ENCODE measurements at places on chromosomes 6 and 20. TPM values are rescaled to one million over a fixed set of nuclear protein-coding genes. Genes with fewer than 3 reads are reported as not detected.

DUSP22 gene
- total RNA-seq: 68.8 TPM

RBPJL gene
- total RNA-seq: not detected

TPBG gene
- 28.6 TPM for total RNA-seq

PTPRT gene
- total RNA-seq: not detected

UST gene
- 78.5 TPM for total RNA-seq

LBP gene
- total RNA-seq: 1.2 TPM

BLTP3A gene
- total RNA-seq: 14.4 TPM

HSD17B8 gene
- 30.2 TPM for total RNA-seq

PPP1R14C gene
- 78.6 TPM for total RNA-seq

DNA sequence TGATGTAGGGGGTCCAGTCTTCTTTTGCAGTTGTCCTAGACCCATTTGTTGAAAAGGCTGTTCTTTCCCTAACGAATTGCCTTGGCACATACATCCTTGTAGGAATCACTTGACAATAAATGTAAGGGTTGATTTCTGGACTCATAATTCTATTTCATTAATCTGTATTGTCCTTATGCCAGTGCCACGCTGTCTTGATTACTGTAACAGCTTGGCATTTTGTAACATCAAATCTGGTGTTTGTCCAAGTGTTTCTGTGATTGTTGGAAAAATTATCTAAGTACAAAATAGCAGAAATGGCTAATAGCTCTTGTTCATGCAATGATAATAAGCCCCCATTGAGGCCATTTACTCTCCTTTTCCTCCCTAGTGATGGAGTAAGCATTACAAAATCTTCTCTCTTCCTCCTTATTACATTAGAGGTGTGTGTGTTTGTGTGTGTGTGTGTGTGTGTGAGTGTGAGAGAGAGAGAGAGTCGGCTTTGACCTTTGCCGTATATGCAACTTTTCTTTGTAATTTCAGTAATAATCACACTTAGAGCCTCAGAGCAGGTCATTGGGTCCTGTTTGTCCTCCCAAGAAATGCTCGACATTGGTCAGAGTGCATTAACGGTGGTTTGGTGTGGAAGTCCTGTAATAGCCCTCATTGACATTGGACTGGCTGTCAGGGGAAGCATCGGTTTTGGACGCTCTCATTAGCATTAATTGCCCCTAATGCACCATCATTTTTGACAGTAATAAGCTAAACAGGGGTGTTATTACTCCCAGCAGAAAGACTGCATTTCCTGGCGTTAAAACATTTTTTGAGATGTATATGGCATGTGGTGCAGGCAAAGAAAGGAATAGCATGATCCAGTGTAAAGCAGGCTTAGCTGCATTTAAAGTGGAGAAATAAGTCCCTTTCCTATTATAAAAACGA, 40.7 kb upstream of the MROH8 start:
- no peaks in the 10 kb centered on the region for H3K27me3 ChIP-seq
- H3K4me1 ChIP-seq: peaks cover 6% of the 10 kb centered on the region
- DNase-seq: no peak
- no peak overlapping the region for H3K27ac ChIP-seq

DNA sequence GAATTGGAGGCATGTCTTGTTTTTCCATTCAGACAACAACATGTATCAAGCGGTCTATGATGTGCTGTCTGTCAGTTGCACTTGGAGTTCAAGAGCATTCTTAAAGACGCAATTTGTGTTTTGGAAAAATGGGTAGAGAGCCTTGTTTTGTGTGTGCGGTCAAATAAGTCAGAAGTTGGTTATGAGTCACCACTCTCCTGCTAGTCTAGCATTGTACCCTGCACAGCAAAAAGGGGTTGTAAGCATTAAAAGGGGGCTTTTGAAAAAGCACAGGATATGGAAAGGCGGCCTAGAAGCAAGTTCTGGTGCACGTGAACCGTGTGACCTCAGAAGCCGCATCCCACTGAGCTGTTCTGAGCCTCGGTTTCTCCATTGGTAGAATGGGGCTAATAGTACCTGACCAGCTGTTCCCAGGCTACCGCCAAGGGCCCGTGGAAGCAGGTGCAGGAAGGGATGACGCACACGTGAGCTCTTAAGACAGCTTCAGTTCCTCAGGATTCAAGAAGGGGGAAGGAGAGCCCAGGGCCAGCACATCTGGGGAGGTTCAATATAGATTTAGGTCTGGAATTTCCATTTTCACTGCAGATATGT, 61.6 kb upstream of the SNX9 start:
- DNase-seq: no peak
- H3K36me3 ChIP-seq: no peaks in the 10 kb centered on the region
- H3K27me3 ChIP-seq: no peaks in the 10 kb centered on the region

DNA sequence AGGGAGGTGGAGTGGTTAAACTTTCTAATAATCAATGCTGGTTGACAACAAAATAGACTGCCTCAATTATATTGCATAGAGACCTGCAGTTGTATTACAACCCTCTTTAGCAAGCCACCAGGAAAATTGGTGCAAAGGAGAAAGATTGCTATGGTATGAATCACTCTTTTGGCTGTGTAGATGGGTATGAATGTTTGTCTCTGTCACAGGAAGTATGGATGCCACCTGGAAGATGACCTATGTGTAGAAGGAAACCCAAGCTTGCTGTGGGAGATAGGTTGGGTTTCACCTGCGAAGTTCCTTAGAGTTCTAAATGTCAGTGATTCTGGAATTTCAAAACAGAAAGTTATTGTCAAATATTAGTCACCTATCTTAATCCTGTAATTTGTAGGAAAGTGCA, 134.6 kb downstream of the SOBP start:
- no peaks in the 10 kb centered on the region for H3K36me3 ChIP-seq
- no peaks in the 10 kb centered on the region for H3K27me3 ChIP-seq
- DNase-seq: no peak
- peaks cover 49% of the 10 kb centered on the region for H3K4me1 ChIP-seq
- H3K27ac ChIP-seq: no peak overlapping the region

- no peak overlapping the region for H3K4me3 ChIP-seq
- H3K27ac ChIP-seq: no peak overlapping the region
- no peaks in the 10 kb centered on the region for H3K27me3 ChIP-seq
- no peaks in the 10 kb centered on the region for H3K36me3 ChIP-seq
- no peaks in the 10 kb centered on the region for H3K4me1 ChIP-seq
These were observed 150.4 kb upstream of the BMP5 start for GRCh38 chr6:56025795-56026194.

DNA sequence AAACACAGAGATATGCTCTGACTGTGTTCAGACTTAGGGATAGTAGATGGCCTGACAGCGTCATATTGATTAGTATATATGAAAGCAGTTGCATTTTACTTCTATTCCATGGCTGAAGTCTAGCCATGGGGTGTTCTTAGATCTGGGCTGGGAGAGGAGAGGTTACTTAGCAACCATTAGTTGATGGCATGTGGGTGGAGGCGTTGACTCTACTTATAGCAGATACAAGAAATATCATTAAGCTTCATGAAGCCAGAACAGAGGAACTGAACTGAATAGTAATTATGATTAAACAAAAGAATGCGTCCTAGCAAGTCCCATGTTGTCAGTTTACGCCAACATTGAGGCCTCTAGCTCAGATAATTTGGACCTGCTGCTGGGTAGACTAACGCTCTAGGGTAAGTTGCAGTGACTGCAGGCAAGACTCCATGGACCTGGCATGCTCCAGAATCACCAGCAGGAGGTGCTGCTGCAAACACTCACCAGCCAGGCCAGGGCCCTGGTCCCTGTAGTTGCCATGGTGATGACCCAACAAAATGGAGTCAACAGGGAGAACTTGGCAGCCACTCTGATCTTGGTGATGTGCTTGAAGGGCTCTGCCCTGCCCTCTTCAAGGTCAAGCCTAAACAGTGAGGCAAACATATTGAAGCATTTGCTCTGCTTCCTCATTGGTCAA, 477.3 kb downstream of the PREX1 start:
- no peaks in the 10 kb centered on the region for H3K36me3 ChIP-seq
- no peak for DNase-seq
- H3K4me1 ChIP-seq: no peaks in the 10 kb centered on the region
- H3K4me3 ChIP-seq: no peak overlapping the region

DNA sequence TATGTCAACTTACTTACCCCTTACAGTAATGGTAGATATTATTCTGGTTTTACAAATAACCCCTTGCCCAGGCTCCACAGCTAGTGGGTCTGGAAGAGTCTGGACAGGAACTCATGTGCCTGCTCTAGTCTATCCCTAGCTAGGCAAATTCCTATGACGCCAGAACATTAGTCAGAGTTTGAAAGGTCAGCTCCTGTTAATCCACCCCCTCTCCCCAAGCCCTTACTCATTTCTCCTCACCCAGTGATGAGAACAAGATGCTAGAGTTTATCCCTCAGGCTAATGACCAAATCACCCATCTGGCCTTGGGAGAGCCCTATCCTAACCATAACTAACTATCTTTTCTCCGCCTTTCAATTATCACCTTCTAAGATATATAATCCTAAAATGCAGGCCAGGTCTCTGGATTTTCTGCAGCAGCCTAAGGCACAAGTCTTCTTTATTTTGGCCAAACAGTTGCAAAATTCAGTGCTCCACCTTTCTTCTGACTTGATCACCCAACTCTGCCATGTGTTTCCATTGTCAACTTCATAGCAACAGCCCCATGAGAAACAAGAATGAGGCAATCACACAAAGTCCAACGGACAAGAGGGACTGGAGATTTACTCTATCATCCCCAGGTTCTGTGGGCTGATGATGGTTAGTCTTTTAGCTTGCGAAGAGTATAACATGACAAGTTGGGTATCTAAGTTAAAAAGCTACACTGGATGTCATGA, 113.3 kb downstream of the TASP1 start:
- no peaks in the 10 kb centered on the region for H3K27me3 ChIP-seq
- no peak overlapping the region for H3K4me3 ChIP-seq
- H3K27ac ChIP-seq: no peak overlapping the region
- H3K4me1 ChIP-seq: no peaks in the 10 kb centered on the region

- H3K36me3 ChIP-seq: no peaks in the 10 kb centered on the region
- peaks cover 6% of the 10 kb centered on the region for H3K4me1 ChIP-seq
- no peak overlapping the region for H3K4me3 ChIP-seq
- H3K27ac ChIP-seq: no peak overlapping the region
- peak; percentile 19 for DNase-seq
These were observed 693 bp upstream of the GNAS-AS1 start for GRCh38 chr20:58851221-58851968.

- no peak for DNase-seq
- no peaks in the 10 kb centered on the region for H3K27me3 ChIP-seq
- no peak overlapping the region for H3K4me3 ChIP-seq
- H3K4me1 ChIP-seq: no peaks in the 10 kb centered on the region
- H3K36me3 ChIP-seq: no peaks in the 10 kb centered on the region
These were observed 437.5 kb upstream of the RGS17 start for GRCh38 chr6:153568628-153569027.

- no peak overlapping the region for H3K27ac ChIP-seq
- no peaks in the 10 kb centered on the region for H3K4me1 ChIP-seq
- H3K27me3 ChIP-seq: no peaks in the 10 kb centered on the region
- H3K36me3 ChIP-seq: peaks cover 4% of the 10 kb centered on the region
- DNase-seq: no peak
- H3K4me3 ChIP-seq: no peak overlapping the region
These were observed 39.7 kb downstream of the TRAM2 start for GRCh38 chr6:52537001-52537753.

DNA sequence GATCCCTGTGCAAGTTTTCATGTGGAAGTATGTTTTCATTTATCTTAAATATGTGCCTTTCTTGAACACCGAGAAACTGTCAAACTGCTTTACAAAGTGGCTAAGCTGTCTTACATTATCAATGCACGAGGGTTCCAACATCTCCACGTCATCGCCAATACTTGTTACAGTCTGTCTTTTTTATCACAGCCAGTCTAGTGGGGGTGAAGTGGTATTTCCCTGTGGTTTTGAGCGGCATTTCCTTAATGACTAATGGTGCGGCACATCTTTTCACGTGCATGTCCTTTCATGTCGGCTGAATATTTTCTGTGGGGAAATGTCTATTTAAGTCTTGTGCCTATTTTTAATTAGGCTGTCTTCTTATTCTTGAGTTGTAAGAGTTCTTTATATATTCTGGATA, 280.4 kb downstream of the FOXC1 start:
- no peaks in the 10 kb centered on the region for H3K36me3 ChIP-seq
- no peaks in the 10 kb centered on the region for H3K27me3 ChIP-seq
- no peak overlapping the region for H3K4me3 ChIP-seq
- DNase-seq: no peak

DNA sequence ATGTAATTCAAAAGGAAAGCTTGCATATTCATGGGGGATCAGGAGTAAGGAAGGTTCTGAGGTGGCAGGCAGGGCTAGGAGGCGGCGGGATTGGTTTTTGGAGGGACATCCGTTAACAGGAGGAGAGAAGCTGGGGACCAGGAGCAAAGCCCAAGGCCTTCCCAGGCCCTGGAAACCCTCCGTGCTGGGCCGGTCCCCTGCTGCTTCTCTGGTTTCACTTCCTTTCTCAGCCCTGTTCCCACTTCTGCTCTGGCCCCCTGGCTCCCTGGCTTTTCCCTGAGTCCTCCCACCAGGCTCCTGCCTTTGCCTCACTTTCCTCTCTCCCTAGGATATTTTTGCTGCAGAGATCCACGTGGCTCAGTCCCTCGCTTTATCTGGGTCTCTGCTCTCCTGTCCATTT, 26.4 kb upstream of the SALL4 start:
- H3K4me3 ChIP-seq: no peak overlapping the region
- H3K4me1 ChIP-seq: no peaks in the 10 kb centered on the region
- no peaks in the 10 kb centered on the region for H3K27me3 ChIP-seq

- H3K27me3 ChIP-seq: no peaks in the 10 kb centered on the region
- H3K27ac ChIP-seq: peak overlapping the region; percentile 94
- peak; percentile 87 for DNase-seq
These were observed 69.8 kb upstream of the PRSS16 start for GRCh38 chr6:27177485-27178406.

DNA sequence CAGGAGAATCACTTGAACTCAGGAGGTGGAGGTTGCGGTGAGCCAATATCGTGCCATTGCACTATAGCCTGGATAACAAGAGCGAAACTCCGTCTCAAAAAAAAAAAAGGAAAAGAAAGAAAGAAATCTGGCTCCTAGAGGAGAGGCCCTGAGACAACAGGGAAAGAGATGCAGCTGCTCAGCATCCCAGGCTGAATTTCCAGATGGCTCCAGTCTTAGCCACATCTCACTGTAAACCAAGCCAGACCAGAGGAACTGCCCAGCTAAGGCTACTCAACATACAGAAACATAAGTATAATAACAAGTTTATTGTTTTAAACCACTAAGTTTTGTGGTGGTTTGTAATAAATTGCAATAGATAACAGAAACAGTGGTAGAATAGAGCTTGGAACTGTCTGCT, 38.5 kb upstream of the TASP1 start:
- no peak overlapping the region for H3K4me3 ChIP-seq
- H3K36me3 ChIP-seq: no peaks in the 10 kb centered on the region
- H3K27me3 ChIP-seq: no peaks in the 10 kb centered on the region
- H3K4me1 ChIP-seq: no peaks in the 10 kb centered on the region
- DNase-seq: no peak

DNA sequence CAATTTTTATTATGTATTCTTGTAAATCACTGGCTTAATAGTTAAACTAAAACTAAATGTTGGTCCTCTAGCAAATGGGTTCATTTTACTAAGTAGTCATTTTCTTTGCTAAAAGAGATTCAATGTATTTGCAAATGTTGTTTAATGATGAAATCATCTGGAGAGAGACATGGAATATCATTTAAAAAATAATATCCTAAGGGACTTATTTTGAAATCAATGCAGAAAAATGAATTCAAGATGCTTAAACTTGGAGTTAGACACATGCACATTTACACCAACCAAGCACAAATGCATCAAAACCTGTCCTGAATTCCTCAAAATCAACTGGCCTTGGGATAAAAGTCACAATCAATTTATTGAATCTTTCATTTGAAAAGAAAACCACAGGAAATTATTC, 165.0 kb upstream of the RNF217 start:
- H3K4me1 ChIP-seq: no peaks in the 10 kb centered on the region
- H3K27me3 ChIP-seq: no peaks in the 10 kb centered on the region
- no peak overlapping the region for H3K27ac ChIP-seq
- no peak overlapping the region for H3K4me3 ChIP-seq
- no peak for DNase-seq
- H3K36me3 ChIP-seq: no peaks in the 10 kb centered on the region
